ENCODE measurements at places on chromosomes 7 and 10. TPM values are rescaled to one million over a fixed set of nuclear protein-coding genes. Genes with fewer than 3 reads are reported as not detected.

Gene TSPAN15
- total RNA-seq = 5.5 TPM

Gene SPDYE3
- total RNA-seq = not detected

Gene PIP
- not detected for total RNA-seq

Gene MYO1G
- total RNA-seq = not detected

Gene CAMK1D
- 1.3 TPM for total RNA-seq

Gene PRSS37
- total RNA-seq = not detected
